Right atrium auricular region (tissue), 2 donors: ENCODE measurements at places on chromosomes 12 and 14. TPM values are rescaled to one million over a fixed set of nuclear protein-coding genes. Genes with fewer than 3 reads are reported as not detected.

KLRC1 gene
- total RNA-seq: not detected

LMO3 gene
- total RNA-seq: 12.4 TPM

GRCh38 chr14:77133720-77134338, 7.8 kb downstream of the ZDHHC22 start:
- DNase-seq: no peak

DNA sequence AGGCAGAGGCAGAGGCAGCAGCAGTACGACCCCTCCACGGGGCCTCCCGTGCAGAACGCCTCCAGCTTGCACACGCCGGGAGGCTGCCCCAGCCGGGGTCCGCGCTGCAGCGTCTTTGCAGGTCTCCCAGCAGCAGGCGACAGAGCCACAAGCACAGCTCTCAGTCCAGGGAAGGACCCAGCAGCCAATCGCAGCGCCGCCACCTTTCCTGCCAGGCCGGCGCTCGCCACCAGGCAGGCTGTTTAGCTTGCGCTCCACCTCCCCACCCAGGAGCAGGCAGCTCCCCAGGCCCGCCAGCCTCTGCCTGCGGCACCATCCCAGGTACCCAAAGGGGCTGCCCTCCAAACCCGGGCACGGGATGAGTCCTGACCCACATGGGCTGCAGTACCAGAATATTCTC, 25.2 kb downstream of the DDX51 start:
- DNase-seq: no peak

BATF gene
- total RNA-seq: 6.2 TPM

DNA sequence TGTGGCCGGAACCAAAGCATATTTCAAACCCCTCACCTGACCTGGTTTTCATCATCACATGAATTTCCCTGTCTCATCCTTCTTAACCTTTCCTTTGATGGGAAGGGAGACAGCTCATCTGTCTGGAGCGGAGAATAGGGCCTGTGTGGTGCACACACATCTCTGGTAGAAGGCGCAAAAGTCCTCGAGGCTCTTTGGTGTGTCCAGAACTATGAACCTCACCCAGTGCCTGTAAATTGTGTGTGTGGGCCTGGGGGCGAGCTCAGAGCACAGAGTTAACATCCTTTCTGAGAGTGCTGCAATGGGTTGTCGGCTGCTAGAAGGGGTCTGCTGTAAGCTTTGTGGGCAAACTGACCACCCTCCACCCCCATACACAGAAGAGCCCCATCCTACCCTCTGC, 749 bp downstream of the GALNT6 start:
- no peak for DNase-seq

DNA sequence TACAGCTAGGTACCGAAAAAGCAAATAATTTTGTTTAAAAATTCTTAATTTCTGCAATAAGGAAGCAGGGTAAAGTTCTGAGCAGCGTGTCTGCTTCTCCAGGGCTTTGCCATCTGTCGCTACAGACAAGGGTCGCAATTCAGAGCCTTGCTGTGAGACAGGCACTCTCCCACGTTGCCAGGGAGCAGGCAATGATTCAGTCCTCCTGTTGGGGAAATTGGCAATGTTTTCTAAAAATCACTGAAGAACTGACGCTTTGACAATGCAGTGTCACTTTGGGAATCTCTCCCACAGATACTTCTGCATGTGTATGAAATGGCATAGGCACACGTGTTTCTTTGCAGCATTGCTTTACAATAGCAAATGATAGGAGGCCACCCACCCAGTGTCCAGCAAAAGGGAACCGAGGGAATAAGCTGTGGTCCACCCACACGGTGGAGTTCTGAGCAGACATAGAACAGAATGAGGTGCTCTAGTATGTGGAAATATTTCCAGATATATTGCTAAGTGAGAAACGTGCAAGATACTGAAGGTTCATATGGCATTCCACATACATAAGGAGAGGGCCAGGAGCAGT, 16.0 kb upstream of the HIP1R start:
- DNase-seq: no peak

- no peak for DNase-seq
Measured at GRCh38 chr12:98018836-98019235, 496.6 kb upstream of the TMPO start.

DNA sequence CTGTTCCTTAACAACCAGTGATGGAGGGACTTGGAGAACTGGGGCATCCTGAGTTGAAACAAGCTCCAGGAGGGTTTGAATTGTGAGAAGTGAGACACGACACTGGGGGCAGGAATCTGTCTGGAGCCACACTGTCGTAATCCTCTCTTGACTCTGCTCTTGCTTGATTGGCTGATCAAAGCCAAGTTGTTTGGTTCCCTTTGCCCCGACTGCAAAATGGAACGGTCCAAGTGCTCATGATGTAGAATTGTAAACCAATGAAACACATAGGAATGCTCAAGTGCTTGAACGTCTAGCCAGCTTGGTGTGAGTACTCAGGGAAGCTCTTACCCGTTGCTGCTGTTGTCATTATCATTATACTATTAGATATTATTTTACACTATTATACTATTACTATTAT, 98.1 kb downstream of the TMEM132C start:
- DNase-seq: peak; percentile 50

- no peak for DNase-seq
Measured at GRCh38 chr12:12720672-12721161, 3.5 kb downstream of the CDKN1B start.

- DNase-seq: peak; percentile 69
Measured at GRCh38 chr14:102474934-102475333, 34.6 kb downstream of the ANKRD9 start.

DNA sequence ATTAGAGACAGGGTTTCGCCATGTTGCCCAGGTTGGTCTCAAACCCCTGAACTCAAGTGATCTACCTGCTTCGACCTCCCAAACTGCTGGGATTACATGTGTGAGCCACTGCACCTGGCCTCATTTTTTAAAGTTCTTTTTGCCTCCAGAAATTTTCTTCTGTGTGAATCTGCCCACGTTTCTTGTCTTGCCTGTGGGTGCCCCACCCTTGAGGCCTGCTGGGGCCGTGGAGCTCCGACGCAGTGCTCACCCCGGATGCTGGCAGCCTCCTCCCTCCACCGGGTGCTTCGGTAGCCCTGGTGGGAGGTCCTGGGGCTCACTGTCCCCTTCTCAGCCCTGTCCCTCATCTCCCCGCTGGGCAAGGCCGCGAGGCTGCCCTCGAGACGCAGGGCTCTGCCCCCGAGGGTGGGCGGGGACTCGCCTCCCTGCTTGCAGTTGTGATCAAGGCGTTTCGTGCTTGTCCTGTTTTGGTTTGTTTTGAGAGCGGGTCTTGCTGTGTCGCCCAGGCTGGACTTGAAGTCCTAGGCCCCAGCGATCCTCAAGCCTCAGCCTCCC, 19.5 kb upstream of the CRIP2 start:
- DNase-seq: no peak

LRTM2 gene
- not detected for total RNA-seq

DNA sequence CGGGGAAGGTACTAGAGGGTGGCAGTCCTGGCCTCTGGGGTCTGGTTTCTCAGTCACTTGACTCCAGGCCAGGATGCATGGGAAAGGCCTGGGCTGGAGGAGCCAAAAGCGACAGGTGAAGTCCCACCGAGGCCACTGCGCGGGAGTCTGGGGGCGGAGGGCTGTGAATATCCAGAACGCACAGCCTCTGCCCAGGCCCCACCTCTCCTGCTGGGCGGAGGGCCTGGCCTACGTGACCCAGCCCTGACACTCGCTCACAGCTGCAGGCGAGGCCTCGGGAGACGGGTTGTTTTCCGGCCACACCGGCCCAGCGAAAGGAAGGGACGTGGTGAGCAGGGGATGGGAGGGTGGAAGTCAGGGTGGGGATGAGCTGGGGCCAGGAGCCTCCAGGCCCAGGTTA, 91.2 kb downstream of the RFLNA start:
- DNase-seq: no peak

STAB2 gene
- not detected for total RNA-seq

- no peak for DNase-seq
Measured at GRCh38 chr12:18932211-18932610, 194.3 kb downstream of the CAPZA3 start.

GRCh38 chr14:27056586-27056985, 458.8 kb upstream of the NOVA1 start:
- DNase-seq: no peak

TCL1B gene
- total RNA-seq: not detected

- no peak for DNase-seq
Measured at GRCh38 chr12:117580015-117580717, 218.7 kb upstream of the NOS1 start.

HOXC10 gene
- total RNA-seq: not detected

- no peak for DNase-seq
Measured at GRCh38 chr12:130549361-130549760, 166.7 kb downstream of the RIMBP2 start.

- DNase-seq: no peak
Measured at GRCh38 chr12:10582704-10583103, 30.7 kb downstream of the MAGOHB start.

RAB3IP gene
- total RNA-seq: 27.2 TPM

- DNase-seq: no peak
Measured at GRCh38 chr14:34211732-34212131, 250.3 kb downstream of the SPTSSA start.

DNA sequence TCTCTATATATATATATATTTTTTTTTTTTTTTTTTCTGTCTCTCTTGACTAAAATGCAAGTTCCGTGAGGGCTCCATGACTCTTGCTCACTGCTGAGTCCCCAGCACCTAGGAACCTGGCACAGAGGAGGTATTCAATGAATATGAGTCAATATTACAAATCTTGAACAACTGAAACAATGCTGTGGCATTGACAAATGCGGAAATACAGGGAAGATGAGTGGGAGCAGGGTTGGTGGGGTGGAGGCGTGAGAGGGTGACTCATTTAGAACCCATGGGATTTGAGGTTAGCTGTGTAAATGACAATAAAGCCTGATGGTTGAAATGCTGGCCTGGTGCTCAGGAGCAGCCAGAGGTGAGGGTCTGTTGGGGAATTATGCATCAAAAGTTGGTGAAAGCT, 121.7 kb upstream of the FUT8 start:
- DNase-seq: no peak

LBHD2 gene
- not detected for total RNA-seq

DNA sequence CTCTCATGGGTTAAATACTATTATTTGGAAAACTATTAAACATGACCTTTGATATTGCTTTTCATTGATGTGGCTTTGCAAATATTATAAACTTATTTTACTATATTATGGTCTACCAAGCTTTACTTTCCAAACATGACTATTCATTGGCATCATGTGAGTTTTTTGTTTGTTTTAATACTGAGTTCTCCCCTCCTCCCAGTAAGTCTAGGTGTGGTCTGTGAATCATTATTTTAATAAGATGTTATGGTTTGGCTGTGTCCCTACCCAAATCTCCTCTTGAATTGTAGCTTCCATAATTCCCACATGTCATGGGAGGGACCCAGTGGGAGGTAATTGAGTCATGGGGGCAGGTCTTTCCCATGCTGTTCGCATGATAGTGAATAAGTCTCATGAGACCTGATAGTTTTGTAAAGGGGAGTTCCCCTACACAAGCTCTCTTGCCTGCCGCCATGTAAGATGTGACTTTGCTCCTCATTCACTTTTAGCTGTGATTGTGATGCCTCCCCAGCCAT, 80.0 kb downstream of the BORCS5 start:
- DNase-seq: no peak

GRCh38 chr12:47408171-47408871, 297.5 kb downstream of the RPAP3 start:
- no peak for DNase-seq

SSPN gene
- total RNA-seq: 52.4 TPM

GRCh38 chr12:17609153-17609552, 480.8 kb downstream of the RERGL start:
- DNase-seq: no peak

GRCh38 chr12:60211244-60211643, 615.4 kb downstream of the SLC16A7 start:
- DNase-seq: no peak

HELB gene
- total RNA-seq: 0.93 TPM

- DNase-seq: no peak
Measured at GRCh38 chr12:30945443-30946164, 19.1 kb downstream of the TSPAN11 start.

DNA sequence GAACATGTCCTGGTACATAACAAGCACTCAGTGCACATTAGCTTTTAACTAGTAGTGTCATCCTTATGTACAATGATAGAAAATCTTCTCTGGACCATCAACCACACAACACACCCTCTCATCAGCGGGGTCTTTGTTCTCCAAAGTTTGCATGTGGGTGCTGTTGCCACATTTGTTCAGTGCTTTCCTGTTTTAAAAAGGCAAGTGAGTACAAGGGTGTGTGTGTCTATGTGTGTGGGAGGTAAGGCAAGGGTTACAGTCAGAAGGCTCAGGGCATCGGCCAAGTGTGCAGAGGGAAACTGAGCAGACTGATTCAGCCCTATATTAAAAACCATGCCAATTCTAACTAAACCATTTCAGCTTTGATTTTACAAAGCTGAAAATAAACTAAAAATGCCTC, 17.9 kb downstream of the KRT76 start:
- DNase-seq: no peak

- no peak for DNase-seq
Measured at GRCh38 chr12:109358154-109358869, 10.6 kb downstream of the MYO1H start.

RDH16 gene
- total RNA-seq: not detected

- no peak for DNase-seq
Measured at GRCh38 chr14:93682459-93682858, 105.8 kb downstream of the PRIMA1 start.

MYL2 gene
- total RNA-seq: 227 TPM

ERP27 gene
- total RNA-seq: 0.70 TPM

DNA sequence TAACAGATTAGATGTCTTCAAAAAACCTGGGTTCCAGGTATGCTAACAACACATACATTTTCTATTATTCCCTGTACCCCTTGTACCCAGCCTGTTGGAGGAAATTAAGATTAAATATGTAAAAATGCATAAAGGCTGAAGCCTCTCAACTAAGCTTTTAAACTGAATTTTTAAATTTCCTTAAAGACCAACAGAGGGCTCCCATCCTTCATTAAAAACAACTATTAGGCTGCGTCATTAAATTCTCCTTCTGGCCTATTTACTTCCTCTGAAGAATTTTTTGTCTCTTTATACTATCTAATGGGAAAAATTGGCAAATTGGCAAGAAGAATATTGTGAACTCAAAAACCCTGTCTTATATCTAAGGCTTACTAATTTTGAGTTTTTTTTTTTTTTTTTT, 21.8 kb downstream of the SENP1 start:
- no peak for DNase-seq

GRCh38 chr12:120445911-120446843, at the start of the genes GATC and TRIAP1:
Gene GATC, plus strand, starts transcription at chr12:120446444. Its CDS starts 37 bp downstream, at chr12:120446481.
Gene TRIAP1, minus strand, starts transcription at chr12:120446384. Its CDS starts 12 bp downstream, at chr12:120446372.
- DNase-seq: peak; percentile 83

DNA sequence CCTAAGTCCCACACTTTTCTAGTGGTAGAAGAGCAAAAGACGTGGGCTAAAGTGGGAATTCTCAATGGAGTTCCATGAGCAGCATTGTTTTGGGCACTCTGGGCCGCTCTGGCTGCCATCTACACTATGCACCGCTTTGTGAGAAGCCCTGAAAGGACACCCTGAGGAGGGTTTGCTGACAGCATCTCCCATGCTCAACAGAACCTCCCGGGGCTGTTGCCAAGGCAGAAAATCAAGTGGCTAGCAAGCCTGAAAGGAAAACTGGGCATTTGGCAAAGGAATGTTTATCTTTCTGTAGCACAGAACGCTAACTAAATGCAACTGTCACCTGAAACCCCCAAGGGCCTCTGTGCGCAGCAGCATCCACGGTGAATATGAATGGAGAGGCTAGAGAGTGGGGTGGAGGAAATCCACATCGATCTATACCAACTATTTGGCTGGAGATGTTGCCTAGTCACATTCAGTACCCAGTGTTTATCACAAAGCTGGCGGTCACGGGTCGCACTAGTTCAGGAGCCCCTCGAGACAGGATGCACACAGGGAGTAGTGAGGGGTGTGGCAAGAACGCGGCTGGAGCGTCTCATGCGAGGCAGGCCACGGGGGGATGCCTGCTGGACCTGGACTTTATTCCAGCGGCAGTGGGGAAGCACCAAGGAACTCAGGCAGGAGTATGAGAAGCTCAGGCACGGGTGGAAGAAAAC, 14.2 kb downstream of the APPL2 start:
- no peak for DNase-seq

RBP5 gene
- not detected for total RNA-seq
